Psoas muscle (tissue), 8 donors: ENCODE measurements at places on chromosomes 12 and 14. TPM values are rescaled to one million over a fixed set of nuclear protein-coding genes. Genes with fewer than 3 reads are reported as not detected.

- no peak for DNase-seq
These were observed 9.8 kb downstream of the NPC2 start for GRCh38 chr14:74483321-74483720.

DNA sequence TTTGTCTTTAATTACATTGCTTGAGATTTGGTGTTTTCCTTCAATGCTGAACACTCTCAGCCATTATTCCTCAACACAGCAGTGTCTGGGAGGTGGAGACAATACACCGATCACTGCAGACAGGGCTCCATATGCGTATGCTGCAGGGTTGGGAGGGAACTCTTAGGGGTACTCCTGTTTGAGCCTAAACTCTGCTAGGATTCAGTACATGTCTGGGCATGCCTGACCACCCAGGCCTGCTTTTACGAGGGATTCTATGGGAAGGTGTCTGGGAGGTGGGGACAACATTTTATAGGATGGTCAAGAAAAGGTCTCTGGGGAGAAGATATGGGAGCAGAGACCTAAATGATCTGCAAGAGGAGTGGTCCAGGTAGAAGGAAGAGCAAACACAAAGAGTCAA lies 34.3 kb downstream of the DHRS2 start:
- no peak for DNase-seq

- DNase-seq, result no peak
These were observed 4.3 kb downstream of the SLC16A7 start for GRCh38 chr12:59600171-59600570.

DNA sequence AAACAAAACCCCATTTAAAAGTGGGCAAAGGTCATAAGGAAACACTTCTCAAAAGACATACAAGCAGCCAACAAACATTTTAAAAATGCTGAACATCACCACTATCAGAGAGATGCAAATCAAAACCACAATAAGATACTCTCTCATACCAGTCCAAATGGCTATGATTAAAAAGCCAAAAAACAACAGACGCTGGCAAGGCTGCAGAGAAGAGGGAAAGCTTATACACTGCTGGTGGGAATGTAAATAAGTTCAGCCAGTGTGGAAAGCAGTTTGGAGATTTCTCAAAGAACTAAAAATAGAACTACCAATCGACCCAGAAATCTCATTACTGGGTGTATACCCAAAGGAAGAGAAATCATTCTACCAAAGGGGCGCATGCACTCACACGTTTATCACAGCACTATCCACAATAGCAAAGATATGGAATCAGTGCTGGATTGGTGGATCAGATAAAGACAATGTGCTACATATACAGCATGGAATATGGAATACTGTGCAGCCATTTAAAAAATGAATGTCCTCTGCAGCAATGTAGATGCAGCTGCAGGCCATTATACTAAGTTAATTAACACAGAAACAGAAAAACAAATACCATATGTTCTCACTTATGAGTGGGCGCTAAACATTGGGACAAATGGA lies 102.1 kb upstream of the DAAM1 start:
- no peak for DNase-seq

DNA sequence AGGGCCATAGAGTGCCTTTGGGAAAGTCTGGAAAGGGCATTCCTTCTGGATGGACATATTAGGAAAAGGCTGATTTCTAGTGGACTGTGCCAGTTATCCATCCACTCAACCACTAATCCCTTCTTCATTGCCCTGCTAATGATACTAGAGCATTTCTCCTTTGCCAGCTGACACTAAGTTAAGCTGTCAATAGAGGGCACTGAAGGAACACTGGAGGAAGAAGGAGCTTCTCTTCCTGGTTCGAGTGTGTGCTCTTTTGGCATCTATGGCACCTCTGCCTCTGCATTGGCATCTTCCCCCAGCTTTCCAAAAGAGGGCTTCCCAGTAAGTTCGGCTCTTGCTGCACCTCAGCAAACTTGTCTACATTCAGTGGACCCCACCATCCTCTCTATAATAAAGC lies 165.4 kb downstream of the DERA start:
- no peak for DNase-seq

- peak; percentile 89 for DNase-seq
These were observed 85.3 kb downstream of the SAMD4A start for GRCh38 chr14:54652188-54652587.

PAN2 gene
- total RNA-seq, result 37.5 TPM

DNA sequence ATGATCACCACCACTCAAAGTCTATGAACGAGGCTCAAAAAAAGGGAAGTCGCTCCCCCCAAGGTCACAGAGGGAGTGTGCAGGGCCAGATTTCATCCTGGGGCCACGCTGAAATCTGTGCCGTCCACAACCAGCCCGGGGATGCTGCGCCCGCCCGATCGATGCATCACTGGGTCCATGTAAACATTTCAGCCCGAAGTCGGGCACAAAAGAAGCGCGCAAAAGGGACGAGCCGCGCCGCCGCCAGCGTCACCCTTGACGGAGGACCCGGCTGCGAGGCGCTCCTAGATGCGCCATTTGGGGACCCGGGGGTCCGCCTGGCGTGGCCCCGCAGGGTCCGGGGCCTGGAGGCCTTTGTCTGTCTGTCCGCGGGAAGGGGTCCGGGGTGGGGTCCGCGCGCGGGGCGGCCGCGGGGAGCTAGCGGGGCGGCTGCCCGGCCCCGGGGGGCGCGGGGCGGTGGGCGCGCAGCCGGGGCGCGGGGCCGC lies 503 bp downstream of the FBXO21 start:
- DNase-seq, result peak; percentile 31

KCNJ8 gene
- 13.3 TPM for total RNA-seq

CLEC7A gene
- 1.6 TPM for total RNA-seq

DNA sequence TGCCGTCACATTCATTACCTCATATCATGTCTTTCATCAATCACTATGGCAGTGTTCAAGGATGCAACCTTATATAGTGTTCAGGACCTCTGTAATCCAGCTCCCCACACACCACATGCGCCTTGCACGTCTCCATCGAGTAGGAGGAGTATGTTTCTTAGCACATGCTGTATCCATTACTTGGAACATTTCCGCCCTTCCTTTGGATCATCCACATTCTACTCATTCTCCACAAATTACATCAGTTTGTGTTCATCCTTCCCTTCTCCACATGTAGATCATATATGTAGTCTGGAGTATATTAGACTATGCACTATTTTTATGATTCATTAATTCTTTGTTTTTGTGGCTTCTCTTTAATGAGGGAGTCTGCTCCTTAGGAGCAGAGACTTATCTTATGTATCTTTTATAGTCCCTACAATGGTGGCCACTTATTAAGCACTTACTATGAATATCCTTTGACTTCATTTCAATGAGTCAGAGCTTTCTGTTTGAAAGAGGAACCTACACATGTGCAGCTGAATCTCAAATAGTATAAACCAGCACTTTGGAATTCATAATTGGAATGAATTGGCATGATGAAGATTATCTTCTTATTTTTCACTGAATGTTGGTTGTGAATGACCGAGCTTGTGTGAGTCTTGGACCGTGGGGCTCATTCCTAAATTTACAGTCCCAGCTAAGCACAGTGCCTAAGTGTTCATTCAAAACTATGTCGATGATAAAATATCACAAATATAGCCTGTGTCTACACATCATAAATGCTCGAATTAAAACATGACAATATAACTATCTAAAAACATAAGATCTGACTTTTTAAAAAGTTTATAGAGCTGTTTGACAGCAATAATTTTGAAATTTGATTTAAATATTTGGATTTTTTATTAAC lies 30.2 kb upstream of the NPAS3 start:
- DNase-seq, result no peak

MYF5 gene
- total RNA-seq, result 4.4 TPM
